G401 (cell line): ENCODE measurements at places on chromosomes 3 and 15.

GRCh38 chr3:4270720-4271119 lies 32.4 kb upstream of the SETMAR start:
- DNase-seq = no peak

- DNase-seq = peak; percentile 29
Measured at GRCh38 chr3:143763564-143764162, 84.6 kb downstream of the SLC9A9 start.

DNA sequence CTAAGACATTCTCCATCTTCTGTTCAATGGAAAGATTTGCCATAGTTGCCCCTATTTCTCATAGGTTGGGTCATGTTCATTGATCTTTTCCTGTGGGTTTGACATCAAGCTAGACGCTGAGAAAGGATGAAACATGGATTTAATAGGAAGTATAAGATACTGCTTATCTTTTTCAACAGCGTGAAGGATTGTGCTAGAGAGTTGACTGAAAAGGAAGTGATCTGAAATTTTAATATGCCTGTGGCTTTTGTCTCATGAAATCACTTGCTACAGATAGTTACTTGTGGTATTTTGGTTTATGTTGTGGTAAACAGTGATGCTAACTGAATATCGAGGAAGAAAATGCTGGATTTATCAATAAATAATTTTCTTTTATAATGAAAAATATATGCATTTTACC lies 442.9 kb downstream of the EDEM1 start:
- DNase-seq = no peak

- DNase-seq = no peak
Measured at GRCh38 chr3:136783708-136784191, 31.6 kb upstream of the STAG1 start.

- DNase-seq = no peak
Measured at GRCh38 chr15:55260562-55261131, 29.0 kb downstream of the RAB27A start.

GRCh38 chr3:104460477-104461406 lies 906.0 kb upstream of the ALCAM start:
- peak; percentile 11 for DNase-seq

- DNase-seq = no peak
Measured at GRCh38 chr3:194328053-194328657, 23.0 kb downstream of the CPN2 start.

- no peak for DNase-seq
Measured at GRCh38 chr3:141498598-141499223, 11.9 kb downstream of the RASA2 start.

GRCh38 chr3:14423197-14423743 lies 20.9 kb downstream of the SLC6A6 start:
- no peak for DNase-seq

GRCh38 chr3:12627370-12627769 lies 36.5 kb downstream of the RAF1 start:
- no peak for DNase-seq

GRCh38 chr15:79394231-79394630 lies 37.9 kb upstream of the MINAR1 start:
- DNase-seq = no peak

- no peak for DNase-seq
Measured at GRCh38 chr3:123880998-123881561, 3.1 kb downstream of the MYLK start.

DNA sequence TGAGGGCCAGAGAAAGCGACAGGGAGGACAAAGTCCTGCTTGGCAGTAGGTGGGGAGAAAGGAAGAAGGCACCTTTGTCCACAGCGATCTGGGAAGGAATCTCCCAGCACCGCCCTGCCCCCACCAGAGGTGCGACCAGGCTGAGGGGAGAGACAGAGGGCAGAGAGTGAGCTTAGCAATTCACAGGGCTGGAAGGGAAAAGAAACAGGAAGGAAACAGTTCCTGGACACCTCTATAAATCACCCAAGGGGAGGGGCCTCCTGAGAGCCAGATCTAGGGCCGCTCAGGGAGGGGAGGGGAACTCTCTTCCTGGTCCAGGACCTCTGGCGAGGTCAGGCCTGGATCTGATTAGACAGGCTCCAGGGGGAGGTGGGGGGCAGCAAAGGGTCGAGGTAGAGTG lies 35.4 kb downstream of the RNU5B-1 start:
- DNase-seq = no peak

DNA sequence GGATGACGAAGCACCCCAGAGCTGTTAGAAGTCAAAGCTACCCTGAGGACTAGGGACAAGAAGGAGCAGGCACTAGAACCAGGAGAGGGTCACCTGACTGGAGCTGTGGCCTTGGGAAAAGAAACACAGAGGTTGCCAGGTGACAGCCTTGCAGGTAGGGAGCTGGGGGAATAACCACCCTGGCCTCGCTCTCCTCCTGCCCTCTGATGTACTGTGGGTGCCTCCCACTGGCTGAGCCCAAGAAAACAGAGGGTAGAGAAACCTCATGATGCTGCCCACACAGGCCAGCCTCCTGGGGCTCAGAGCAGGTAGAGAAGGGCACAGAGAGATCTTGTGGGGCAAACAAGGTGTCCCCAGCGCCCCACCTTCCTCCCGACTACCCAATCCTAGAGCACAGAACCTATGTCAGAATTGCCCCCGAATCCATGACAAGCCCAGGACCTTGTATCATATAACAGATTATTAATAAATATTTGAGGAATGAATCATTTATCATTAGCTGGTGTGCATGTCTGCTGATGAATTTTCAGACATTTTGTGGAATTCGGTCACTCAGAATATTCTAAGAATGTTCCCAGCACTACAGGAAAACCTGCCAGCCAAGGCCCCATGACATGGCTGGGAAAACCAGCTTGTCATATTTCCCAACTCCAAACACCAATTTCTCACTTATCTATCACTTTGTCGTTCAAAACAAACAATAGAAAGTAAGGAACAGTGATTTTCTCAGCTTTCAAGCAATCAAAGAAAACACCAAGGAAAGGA lies 59.8 kb upstream of the MEX3B start:
- no peak for DNase-seq

DNA sequence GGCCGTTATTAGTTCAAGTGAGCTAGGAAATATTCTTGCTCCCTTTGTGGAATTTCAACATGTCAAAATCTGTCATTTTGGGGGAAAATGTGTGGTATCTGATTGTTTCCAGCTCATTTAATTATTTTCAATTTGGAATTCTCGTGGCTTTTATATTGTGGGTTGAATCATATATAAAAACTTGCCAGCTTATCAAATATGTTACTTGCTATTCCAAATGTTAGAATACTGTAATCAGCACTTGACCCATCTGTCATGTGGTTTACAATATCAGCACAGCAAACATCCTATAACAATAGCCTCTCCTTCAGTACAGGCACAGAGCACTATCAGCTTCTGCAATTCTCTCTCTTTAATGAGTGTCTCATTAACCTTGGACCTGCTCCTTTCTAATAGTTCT lies 130.2 kb upstream of the FEZF2 start:
- DNase-seq = no peak

- DNase-seq = no peak
Measured at GRCh38 chr3:52620580-52620979, 65.1 kb downstream of the PBRM1 start.

- DNase-seq = peak; percentile 61
Measured at GRCh38 chr15:52180196-52180835, 10.9 kb downstream of the GNB5 start.

DNA sequence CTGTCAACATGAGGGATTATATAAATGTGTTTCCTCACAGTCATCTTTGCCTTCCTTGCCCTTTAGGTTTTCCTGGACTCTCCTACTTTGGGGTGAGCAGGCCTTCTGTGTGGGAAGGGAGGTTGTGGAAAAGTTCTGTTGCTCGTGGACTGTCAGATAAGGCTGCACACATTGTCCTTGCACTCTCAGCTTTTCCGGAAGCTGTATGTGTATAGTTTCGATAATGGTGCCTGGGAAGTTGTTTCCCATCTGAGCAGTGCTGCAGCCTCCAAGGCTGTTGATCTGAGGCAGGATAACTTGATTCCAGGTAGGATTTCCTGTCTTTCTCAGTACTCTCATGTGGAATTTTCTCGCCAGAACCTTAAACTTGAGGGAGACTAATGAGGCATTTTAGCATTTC lies 297.8 kb upstream of the AZI2 start:
- DNase-seq = no peak

DNA sequence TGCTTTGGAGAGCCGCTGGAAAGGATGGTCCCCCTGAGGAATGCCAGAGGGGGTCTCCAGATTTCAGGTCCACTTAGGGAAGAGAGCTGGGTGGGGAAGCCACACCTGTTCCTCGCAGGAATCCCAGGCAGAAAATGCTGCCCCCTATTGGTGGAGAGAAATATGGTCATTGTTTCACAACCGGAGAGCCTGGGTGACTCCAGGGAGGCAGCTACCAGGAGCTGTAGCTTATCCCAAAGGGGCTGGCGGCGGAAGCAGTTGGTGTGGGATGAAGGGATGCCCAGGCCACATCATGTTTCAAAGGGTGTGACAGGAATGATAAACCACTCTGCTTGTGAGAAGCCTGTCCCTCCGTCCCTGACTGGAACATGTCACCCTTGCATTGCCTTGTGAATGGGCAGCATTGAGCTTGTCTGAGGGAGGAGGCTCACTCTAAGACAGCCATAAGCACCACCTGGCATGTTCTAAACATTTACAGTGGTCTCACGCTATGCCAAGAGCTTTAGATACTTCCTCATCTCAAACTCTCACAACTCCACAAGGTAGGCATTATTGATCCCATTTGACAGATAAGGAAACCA lies 34.5 kb downstream of the POMGNT2 start:
- no peak for DNase-seq

GRCh38 chr3:193548406-193548805 lies 6.3 kb downstream of the ATP13A4 start:
- DNase-seq = peak; percentile 37

DNA sequence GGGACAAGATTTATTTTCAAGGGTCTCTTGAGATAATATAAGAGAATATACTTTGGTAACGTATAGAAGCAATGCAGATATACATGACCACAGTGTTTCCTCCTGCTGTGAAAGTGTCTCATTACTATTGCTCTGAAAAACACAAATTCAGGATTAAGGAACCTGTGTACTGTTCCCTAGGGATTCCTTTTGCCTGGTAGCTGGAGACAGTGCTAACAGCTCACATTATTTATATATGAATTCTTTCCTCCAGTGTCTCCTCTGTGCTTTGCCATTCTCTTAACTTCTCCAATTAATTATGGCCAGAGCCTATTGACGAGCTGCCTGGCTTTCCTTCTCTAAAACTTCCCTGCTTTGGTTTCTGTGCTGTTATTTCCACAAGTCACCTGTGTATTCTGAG lies 235.4 kb downstream of the OTOL1 start:
- DNase-seq = no peak

GRCh38 chr3:104514776-104515175 lies 851.9 kb upstream of the ALCAM start:
- no peak for DNase-seq
